NCI-H2029 treated with DMSO at 0.1 percent for 48 hours (cell line): ENCODE measurements at places on chromosomes 3 and 15.

DNA sequence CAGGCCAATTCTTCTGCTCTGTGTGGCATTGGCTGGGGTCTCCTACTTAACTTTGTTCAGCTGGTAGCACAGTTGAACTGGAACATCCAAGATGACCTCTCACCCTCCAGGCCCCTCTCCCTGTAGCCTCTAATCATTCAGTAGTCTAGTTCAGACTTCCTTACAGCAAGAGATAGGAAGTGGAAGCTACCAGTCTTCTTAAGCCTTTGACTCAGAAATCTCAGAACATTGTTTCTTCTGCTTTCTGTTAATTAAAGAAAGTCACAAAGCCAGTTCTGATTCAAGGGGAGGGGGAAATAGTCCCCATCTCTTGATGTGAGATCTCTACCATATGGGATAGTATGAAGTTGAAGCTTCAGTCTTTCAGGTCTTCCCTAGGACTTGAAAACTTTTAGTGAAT, 18.8 kb upstream of the SACM1L start:
- DNase-seq: no peak

GRCh38 chr15:31402511-31403056, 75.9 kb downstream of the KLF13 start:
- no peak for DNase-seq

DNA sequence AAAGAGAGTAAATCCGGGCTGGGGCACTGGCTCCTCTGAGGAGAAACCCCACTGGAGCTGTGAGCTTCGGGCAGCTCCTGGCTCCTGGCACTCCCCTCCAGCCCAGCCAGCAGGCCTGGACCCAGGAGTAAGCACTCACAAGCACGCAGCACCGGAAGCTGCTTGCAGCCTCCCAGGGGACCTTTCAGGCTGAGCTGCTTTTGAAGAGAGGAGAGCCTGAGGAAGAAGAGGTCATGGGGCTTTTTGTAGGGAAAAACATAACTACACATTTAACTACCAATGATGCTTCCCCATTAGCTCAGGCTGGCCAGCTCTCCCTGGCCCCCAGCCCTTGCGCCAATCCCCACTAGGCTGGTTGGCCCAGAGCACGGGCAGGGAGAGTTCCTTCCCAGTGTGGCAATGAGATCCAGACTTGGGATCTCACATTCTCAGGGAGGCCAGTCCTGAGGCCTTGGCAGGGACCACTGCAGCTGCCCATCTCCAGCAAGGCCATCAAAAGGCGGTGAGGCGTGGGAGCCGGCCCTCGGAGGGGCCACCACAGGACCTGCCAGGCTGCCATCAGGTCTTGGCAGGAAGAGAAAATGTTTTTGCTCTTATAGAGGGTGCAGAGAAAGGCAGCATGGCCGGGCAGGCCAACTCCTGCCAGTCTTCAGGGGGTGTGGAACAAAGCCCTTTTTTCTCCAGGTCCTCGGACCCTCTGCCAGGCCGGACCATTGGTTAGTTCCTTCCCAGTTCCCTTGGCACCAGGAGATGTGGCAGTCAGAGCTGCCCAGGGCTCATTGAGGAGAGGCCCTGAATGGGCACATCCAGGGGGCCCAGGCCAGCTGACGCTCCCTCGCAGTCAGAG, 41.5 kb upstream of the MFGE8 start:
- DNase-seq: no peak

DNA sequence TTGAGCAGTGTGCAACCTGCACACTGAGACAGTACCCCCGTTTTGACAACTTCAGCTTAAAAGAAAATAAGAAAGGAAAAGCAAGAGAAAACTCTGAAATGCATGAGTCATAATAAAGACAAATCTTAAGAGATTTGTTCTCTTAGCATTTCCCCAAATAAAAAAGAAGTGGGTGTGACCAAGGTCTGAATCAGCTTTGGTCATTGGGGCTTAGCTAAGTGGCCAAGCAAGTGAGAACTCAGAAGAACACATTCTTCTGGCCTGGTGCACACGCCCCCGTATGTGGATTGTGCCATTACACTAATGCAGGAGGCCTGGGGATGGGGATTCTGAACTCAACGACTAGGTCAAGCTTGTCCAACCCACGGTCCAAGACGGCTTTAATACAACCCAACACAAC, 56.9 kb upstream of the PDZRN3 start:
- no peak for DNase-seq

DNA sequence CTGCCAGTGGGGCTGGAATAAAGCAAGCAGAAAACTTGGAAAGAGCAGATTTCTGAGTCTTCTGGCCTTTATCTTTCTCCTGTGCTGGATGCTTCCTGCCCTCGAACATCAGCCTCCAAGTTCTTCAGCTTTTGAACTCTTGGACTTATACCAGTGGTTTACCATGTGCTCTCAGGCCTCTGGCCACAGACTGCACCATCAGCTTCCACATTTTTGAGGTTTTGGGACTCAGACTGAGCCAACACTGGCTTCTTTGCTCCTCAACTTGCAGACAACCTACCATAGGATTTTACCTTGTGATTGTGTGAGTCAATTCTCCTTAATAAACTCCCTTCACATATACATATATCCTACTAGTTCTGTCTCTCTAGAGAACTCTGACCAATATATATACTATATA, 706.6 kb downstream of the NR2F2 start:
- no peak for DNase-seq

DNA sequence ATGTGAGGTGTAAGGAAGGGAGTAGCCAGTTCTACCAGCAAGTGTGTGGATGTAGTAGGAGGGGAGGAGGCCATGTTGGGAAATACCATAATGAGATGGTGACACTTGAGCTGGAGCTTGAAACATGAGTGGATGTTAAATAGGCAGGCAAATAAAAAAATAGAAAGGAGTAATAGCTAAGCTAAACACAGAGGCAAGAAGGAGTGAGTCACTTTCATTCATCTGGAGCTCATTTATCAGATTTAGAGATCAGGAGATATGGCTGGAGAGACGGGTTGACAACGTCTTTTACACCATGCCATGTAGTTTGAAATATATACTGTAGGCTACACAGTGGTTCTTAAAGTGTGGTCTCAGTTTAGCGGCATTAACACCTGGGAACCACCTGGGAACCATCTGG, 390.5 kb downstream of the DIPK2A start:
- no peak for DNase-seq

GRCh38 chr15:80967451-80967850, 22.2 kb downstream of the MESD start:
- DNase-seq: no peak

DNA sequence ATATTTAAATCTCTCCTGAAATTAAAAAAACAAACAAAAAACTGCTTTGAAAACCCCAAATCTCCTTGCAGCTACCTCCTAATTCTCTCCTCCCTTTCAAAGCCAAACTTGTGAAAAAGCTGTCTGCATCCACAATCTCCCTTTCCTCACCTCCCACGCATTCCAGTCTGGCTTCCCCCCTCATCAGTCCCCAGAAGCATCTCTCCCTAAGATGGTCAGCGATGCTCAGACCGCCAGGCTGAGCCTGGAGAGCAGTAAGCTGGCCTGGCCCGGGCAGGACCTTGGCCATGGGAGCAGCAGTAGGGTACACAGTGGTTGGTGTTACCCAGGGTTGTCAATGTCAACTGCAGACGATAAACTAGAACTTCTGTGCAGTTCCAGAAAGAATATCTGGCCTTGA, 32.9 kb upstream of the BLM start:
- no peak for DNase-seq

DNA sequence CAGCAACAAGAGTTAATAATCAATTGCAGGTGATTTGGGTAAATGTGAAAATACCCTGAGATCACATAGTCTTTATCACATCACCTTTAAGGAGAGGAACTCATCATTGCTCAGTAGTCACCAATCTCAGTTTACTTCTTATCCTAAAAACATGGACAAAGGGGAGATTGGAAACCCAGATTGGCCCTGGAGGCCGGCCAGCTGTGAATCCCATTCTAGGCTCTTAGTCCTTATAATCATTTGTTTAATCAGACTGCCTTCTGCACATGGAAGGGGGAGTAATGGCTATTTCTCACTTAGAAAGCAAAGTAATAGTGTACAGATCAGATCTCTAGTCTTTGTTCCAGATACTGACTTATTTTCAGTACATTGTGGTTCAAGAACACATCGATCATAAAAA, 37.2 kb upstream of the CPB1 start:
- no peak for DNase-seq

DNA sequence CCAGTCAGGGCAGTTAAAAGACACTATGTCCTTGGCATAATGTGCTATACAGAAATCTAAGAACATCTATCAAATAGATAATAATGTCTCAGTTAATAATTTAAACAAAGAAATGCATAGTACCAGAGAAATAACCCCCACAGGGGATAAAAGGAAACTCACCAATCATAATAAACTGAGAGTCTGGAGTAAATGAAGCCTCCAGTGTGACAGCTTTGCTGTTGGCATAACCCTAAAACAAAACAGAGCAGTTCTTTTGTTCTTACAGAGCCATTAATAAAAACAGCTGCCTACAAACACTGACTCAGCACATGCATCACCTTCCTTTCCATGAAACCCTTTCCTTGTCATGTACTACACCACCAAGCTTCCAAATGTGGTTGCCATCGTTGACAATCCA, 13.5 kb downstream of the PPM1M start:
- no peak for DNase-seq

GRCh38 chr15:31459400-31459748, 132.7 kb downstream of the KLF13 start:
- DNase-seq: no peak

DNA sequence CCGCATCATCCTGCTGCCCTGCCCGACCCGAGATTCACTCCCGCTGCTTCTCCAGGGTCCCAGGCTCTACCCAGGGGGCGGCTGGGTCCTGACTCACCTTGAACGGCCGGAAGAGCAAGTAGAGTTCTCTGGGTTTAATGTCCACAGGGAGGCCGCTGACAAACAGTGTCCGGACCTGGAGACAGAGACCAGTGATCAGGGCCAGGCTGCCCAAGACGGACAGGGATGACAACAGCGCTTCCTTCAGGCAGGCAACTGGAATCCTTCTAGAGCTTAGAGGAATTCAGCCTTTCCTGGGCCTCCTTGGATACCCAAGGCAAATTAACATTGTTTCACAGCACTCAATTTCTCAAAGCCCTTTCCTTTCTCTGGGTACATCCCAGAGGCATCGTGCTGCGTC, 23.9 kb downstream of the RBPMS2 start:
- DNase-seq: no peak

DNA sequence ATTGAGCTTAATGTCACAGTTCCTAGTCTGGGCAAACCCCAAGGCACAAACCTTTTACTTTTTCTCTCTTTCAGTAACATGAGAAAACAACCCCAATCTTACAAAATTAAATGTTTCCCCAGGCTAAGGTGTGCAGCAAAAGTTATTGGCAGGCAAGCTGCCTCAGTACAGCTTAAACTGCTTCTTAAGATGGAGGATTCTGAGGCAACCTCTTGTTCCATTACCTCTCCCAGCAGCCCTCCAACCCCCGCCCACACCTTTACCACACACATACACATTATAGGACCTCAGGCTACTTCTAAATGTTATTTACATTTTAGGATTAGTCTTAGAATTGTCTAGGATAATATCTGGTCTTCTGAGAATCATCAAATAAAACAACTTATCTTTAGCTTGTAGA, 22.3 kb upstream of the CBLB start:
- DNase-seq: no peak

DNA sequence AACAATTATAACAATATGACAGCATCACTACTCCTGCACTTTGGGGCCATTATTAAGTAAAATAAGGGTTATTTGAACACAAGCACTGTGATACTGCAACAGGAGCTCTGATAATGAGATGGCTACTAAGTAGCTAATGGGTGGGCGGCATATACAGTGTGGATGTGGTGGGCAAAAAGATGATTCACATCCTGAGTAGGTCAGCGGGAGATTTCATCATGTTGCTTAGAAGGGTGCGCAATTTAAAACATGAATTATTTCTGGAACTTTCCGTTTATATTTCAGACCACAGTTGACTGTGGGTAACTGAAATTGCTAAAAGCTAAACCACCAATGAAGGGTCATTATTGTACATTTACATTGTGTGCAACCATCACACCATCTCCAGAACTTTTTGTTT, 42.3 kb downstream of the FBXO22 start:
- DNase-seq: no peak

- no peak for DNase-seq
Measured at GRCh38 chr3:58032186-58032585, 24.0 kb downstream of the FLNB start.

- no peak for DNase-seq
Measured at GRCh38 chr3:111776827-111777483, 82.1 kb upstream of the PHLDB2 start.

- DNase-seq: no peak
Measured at GRCh38 chr15:100201376-100202280, 140.1 kb downstream of the ADAMTS17 start.

DNA sequence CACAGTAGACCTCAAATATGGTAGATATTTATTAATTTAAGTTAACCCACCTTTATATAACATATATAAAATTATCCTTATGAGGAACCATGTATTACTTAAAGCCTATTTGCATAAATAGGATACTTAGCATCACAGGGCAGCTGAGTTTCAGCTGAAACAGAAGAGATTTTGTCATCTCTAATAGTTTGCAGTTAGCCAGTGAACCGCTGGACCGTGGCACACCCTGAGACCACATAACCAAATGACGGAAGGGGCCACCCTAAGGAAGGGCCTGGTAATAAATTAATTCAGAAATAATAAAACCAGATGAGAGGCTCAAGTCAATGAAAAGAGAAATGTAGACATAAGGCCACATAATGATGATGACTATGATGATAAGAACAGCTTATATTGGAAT, 107.7 kb downstream of the MYO5A start:
- no peak for DNase-seq

DNA sequence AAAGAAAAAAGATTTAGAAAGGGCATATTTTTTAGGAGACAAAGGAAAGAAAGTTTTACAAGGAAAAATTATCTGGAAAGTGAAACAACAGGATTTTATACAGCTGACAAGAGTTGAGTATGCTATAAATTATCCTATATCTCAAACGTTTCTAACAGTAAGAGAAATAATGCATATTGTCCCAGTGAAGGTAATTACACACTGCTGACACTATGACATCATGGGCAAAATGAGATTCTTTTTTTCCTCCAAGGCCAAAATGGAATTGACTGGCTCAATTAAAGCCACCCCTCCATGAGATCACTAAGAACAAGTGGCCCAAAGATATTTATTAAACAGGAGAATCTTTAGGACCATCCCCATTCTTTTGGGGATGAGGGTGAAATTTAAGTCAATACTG, 72.0 kb upstream of the CDIN1 start:
- no peak for DNase-seq

- DNase-seq: no peak
Measured at GRCh38 chr3:77063423-77063822, 23.5 kb downstream of the ROBO2 start.

- no peak for DNase-seq
Measured at GRCh38 chr3:17747174-17747889, 4.9 kb upstream of the TBC1D5 start.
